Caudate nucleus (tissue), 63 donors: ENCODE measurements at places on chromosomes 1 and 21.

DNA sequence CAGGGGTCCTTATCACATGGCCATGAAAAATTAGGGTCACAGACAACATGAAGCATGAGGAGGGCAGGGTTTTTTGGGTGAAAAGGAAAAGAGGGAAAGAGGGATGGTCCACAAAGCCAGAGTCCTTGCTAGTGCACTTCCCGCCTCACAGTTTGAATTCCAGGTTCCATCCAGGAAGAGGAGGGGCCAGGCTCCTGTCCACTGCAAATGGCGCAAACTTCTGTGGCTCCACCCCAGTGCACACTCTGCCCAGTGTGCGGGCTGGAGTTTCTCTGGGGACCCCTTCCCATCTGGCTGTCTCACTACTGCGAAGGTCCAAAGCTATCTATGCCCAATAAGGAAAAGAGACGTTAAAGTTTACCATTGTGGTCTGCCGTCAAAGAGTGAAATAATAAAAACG is 17.8 kb downstream of the AIM2 start:
- no peak for DNase-seq

- DNase-seq: no peak
Observed at GRCh38 chr1:151455231-151455630, 4.1 kb downstream of the POGZ start.

DNA sequence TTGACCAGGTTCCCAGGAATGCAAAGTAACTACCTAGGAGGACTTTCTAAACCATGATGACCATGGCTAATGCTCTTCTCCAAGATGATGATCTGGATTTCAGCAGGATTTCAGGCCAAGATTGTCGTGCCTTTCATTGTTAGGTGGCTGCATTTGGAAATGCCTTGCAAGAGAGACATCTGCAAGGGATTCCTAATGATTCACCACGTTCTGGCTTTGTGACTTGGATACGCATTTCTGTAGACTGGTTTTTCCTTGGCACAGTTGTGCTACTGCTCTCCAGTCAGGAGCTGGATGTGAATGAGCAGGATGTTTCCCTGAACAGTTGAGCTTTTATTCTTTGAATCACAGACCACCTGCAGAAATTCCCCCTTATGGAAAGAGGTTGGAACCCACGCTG is 212.4 kb downstream of the BACH1 start:
- DNase-seq: no peak

- no peak for DNase-seq
Observed at GRCh38 chr1:16166117-16166516, 10.2 kb upstream of the EPHA2 start.

DNA sequence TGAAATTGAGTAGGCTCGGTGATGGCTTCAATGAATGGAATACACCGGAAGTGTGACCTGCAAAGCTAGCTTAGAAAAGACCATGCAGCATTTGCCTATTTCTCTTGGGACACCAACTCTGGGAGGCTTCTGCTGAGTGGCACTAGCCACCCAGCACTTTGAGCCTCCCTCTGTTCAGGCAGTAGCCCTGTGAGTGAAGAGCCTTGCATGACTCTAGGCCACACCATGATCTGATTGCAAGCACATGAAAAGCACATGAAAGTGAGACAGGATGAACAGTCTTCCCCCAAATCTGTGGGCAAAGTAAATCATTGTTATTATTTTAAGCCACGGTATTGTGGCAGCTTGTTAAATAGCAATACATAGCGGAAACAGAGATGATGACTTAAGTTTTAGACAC is 2.8 kb downstream of the CD48 start:
- DNase-seq: no peak

DNA sequence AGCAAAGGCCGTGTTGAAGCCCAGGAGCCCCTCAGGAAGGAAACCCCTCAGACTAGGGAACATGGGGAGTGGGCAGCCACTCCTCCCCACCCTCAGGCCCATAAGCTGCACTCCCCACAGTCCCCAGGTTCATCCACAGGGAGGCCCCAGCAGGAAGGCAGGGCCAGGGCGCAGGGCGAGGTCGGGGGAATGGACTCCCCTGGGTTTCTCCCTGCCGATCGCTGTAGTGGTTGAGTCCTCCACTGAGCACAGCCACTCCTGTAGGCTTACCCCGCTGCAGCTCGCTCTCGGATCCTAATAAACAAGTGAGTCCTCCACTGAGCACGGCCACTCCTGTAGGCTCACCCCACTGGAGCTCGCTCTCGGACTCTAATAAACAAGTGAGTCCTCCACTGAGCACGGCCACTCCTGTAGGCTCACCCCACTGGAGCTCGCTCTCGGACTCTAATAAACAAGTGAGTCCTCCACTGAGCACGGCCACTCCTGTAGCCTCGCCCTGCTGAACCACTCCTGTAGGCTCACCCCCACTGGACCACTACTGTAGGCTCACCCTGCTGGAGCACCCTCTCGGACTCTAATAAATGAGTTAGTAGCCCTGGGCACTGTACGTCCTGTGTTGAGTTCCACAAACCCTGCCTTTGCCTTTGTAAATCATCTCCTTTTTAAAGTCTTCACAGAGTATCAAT is 16.2 kb upstream of the COL18A1 start:
- DNase-seq: no peak

DNA sequence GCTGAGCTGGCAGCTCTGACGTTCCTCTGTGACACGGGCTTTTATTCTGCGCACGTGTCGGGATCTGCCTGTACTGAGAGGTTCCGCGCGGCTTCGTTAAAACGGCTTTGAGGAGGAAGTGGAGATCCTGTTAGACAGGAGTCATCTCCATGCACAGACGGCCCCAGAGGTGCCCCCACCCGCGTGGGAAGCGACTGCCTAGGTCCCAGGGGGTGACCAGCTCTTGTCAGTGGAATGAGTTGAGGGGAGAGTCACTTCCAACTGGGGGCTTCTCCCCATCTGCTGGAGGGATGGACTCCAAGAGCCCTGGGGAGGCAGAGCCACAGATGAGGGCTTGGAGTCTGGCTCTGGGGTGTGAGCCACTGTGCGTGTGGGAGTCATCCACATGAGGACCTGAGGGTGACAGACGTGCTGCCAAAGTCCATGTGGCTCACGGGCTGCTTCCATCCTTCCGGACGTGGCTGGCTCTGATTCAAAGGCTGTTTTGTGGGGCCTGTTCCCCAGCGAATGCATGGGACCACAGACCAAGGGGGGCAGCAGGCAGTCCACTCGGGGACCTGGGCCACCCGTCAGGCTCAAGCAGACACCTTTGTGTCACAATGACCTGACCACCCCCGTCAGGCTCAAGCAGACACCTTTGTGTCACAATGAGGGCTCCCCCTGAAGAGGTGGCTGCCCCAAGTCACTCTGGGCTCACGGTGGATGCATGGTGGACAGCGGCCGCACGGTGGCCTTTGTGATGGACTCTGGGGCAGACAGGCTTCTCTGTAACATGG is 26.8 kb downstream of the PTTG1IP start:
- peak; percentile 20 for DNase-seq

- no peak for DNase-seq
Observed at GRCh38 chr21:33015756-33016155, 10.0 kb upstream of the OLIG2 start.
